ENCODE measurements at places on chromosomes 3 and 15.

DNA sequence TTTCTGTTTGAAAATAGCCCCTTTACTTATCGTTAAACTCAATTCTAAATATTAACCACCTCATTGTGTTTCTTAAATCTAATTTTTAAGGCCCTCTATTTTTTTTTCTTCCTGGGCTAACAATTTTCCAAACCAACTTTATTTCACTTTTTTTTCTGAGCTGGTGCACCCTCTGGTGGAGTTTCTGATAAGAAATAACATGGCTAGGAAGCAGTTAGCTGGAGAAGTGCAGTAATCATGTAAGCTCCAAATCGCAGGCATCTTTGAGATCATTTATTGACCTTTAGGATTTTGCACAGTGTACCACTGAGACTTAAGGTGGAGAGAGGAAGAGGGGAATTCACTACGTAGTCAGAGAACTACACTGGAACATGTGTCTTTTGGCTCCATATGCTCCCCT is 6.4 kb downstream of the TMEM207 start:
- DNase-seq = no peak

- DNase-seq = peak; percentile 14
Observed at GRCh38 chr15:75228787-75229186, 27.1 kb downstream of the C15orf39 start.

GRCh38 chr15:91890614-91891013 is 37.1 kb downstream of the SLCO3A1 start:
- DNase-seq = no peak

- DNase-seq = no peak
Observed at GRCh38 chr3:65246561-65246960, 558.8 kb upstream of the ADAMTS9 start.

All from right hindlimb (tissue), 1 donor.